Stimulated activated CD8-positive, alpha-beta memory T cell treated with anti-CD3 and anti-CD28 coated beads, Interleukin-7, amount 100 ng/mL, for 48 hours (primary cell): ENCODE measurements at places on chromosomes 5 and 9.

DNA sequence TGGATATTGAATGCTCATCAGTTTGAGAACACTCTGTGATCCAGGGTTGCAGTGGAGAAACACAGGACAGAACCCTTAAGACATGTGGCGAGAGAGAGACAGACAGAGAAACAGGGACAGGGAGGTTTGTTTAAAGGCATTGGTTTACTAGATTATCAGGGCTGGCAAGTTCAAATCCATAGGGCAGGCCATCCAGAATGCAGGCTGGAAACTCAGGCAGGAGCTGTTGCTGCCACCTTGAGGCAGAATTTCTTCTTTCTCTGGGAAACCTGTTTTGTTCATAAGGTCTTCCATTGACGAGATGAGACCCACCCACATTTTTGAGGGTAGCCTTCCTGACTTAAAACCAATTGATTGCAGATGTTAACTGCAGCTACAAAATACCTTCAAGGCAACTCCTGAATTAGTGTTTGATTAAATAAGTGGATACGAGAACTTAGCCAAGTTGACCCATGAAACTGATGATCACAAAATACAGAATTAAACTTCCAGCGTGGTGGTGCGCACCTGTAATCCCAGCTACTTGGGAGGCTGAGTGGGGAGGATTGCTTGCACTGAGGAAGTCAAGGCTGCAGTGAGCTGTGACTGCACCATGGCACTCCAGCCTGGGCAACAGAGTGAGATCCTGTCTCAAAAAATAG, 55.9 kb downstream of the NSUN2 start:
- DNase-seq = no peak

- peak; percentile 21 for DNase-seq
Measured at GRCh38 chr9:69317894-69318293, 7.1 kb upstream of the ENTREP1 start.

- no peak for DNase-seq
Measured at GRCh38 chr5:180095545-180095944, 24.0 kb upstream of the RNF130 start.

GRCh38 chr9:74645007-74645639, 148.0 kb downstream of the RORB start:
- DNase-seq = no peak
